ENCODE measurements at places on chromosomes 13 and 19. TPM values are rescaled to one million over a fixed set of nuclear protein-coding genes. Genes with fewer than 3 reads are reported as not detected.

Gene ACP7
- not detected for total RNA-seq

Gene FBXO27
- 38.3 TPM for total RNA-seq

Gene PEG3
- total RNA-seq: 7.7 TPM

Gene ICAM5
- total RNA-seq: not detected

Gene ACP5
- total RNA-seq: 0.56 TPM

Gene ZNF649
- total RNA-seq: 8.7 TPM

Gene C19orf47
- total RNA-seq: 230 TPM

Gene PRR20E
- total RNA-seq: not detected

Gene ZNF491
- total RNA-seq: 2.0 TPM

Gene FTL
- 734 TPM for total RNA-seq

Gene WDR88
- not detected for total RNA-seq

GRCh38 chr19:49616945-49617344 lies 23.0 kb downstream of the RRAS start:
- H3K4me3 ChIP-seq: no peak overlapping the region
- H3K27me3 ChIP-seq: no peaks in the 10 kb centered on the region
- no peak for DNase-seq
- no peaks in the 10 kb centered on the region for H3K36me3 ChIP-seq
- no peak overlapping the region for H3K27ac ChIP-seq

DNA sequence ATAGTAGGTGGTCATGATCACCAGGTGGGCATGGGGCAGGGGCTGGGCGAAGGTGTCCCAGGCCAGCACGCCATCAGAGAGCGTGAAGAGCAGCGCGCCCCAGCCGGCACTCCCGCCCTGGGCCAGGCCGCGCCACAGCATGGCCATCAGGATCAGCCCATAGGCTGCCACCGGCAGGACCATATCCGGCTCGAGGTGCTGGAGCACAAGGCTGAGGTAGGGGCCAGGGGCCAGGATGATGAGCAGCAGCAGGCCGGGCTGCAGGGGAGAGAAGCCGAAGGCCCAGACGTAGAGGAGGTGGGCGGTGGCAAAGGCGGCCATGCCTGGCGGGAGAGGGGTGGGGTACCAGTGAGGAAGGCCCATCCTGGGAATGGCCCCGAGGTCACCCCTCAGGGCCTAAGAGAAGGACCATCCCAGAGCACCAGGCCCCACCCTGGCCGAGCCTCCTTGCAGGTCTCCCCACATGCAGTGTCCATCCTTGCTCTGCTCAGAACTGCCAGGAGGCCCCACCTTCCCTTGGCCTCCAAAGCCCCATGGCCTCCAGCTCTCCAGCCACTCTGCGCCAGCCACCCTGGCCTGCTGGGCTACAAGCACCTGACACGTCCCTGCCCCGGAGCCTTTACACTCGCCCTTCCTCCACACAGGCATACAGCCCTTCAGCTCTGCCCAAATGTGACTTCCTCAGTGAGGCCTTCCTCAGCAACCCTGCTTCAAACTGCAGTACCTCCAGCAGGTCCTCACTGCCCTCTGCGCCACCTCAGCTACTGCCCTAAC lies 1.1 kb downstream of the TMEM86B start:
- no peak for DNase-seq
- H3K4me3 ChIP-seq: no peak overlapping the region
- peak overlapping the region; percentile 50 for H3K27ac ChIP-seq
- H3K4me1 ChIP-seq: no peaks in the 10 kb centered on the region

DNA sequence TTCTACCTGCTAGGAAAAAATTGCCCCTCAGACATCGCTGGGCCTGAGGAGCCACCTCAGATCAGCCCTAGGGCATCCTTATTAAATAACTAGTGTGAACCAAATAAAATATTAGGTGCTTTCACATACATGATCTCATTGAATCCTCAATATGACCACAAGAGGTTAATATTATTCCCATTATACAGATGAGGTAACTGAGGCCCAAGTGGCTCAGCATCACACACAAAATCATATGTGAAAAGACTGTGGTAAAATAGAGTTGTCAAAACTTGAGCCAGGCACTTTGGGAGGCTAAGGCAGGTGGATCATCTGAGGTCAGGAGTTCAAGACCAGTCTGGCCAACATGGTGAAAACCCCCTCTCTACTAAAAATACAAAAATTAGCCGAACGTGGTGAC lies 2.9 kb upstream of the DMKN start:
- DNase-seq: no peak
- H3K4me3 ChIP-seq: no peak overlapping the region
- H3K27me3 ChIP-seq: no peaks in the 10 kb centered on the region

DNA sequence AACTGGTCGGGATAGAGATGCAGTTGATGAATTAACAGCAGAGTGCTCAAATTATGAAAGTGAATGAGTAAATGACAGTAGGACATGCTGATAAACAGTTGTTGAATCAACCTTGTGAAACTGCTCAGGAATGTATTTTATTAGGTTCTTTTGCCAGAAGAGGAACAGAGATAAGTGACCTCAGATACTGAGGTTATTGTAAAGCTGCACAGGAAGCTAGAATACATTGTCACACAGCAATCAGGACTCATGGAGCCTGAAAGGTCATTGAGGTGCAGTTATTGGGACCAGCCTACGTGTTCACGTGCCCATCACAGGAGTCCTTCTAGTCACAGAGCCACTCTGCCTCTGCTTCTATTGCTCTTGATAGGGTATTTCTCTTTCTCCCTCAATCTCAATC lies 47.5 kb upstream of the MED4 start:
- no peak overlapping the region for H3K4me3 ChIP-seq
- no peak overlapping the region for H3K27ac ChIP-seq
- peaks cover 7% of the 10 kb centered on the region for H3K4me1 ChIP-seq
- no peaks in the 10 kb centered on the region for H3K36me3 ChIP-seq
- no peaks in the 10 kb centered on the region for H3K27me3 ChIP-seq

DNA sequence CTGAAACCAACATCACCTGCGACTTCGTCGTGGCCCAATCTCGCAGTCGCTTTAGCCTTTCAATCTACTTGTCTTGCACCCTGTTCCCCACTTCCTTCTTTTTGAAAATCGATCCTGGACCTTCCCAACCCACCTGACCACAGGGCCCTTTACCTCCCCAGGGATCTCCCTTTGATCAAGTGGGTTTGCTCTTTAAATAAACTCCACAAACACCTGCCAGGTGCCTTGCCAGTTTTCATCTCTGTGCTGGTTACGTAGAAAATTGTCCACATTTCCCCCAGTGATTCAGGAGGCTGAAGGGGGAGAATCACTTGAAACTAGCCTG lies 14.5 kb upstream of the RAB20 start:
- H3K4me3 ChIP-seq: no peak overlapping the region
- no peak for DNase-seq
- no peaks in the 10 kb centered on the region for H3K36me3 ChIP-seq

DNA sequence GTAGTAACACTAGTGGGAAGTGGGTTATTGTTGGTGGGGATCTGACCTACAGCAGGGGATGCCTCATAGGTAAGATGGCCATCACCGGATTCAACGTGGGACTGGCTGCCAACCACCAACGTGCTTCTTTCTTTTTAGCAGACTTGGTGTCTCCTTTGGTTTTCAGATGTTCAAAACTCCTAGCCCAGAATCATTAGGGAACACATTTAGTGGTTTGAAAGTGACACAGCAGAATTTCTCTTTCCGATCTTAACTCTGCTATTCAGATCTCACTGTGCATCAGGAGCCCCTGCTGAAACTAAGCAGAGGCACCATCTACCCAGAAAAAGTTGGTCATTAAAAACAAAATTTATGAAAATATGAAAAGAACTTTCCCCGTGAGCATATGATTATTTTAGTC lies 36.7 kb upstream of the PCDH8 start:
- no peak overlapping the region for H3K4me3 ChIP-seq
- H3K27ac ChIP-seq: no peak overlapping the region
- no peaks in the 10 kb centered on the region for H3K4me1 ChIP-seq

GRCh38 chr13:36834299-36834698 lies 15.3 kb downstream of the RFXAP start:
- H3K36me3 ChIP-seq: no peaks in the 10 kb centered on the region
- peaks cover 11% of the 10 kb centered on the region for H3K4me1 ChIP-seq
- no peak for DNase-seq

DNA sequence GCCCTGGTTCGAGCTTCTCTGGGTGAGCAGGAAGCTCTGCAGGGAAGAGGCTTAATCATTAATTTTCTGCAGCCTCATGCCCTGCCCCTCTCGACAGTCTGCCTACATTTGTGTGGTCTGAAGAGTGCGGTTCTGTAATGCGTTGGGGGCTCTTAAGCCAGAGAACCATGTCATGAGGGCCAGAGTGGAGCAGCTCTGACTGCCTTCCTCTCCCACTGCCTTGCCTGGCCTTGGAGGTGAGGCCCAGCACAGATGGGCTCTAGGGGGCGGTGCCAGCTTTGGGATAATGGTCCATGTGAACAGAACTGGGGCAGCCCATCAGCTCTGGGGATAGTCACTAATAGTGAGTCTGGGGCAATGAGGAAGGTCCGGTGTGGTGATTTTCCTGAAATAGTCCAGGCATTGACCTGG lies 5.7 kb downstream of the FGF9 start:
- H3K4me1 ChIP-seq: peaks cover 33% of the 10 kb centered on the region
- no peaks in the 10 kb centered on the region for H3K36me3 ChIP-seq
- H3K27me3 ChIP-seq: peaks cover 31% of the 10 kb centered on the region
- H3K27ac ChIP-seq: peak overlapping the region; percentile 94

DNA sequence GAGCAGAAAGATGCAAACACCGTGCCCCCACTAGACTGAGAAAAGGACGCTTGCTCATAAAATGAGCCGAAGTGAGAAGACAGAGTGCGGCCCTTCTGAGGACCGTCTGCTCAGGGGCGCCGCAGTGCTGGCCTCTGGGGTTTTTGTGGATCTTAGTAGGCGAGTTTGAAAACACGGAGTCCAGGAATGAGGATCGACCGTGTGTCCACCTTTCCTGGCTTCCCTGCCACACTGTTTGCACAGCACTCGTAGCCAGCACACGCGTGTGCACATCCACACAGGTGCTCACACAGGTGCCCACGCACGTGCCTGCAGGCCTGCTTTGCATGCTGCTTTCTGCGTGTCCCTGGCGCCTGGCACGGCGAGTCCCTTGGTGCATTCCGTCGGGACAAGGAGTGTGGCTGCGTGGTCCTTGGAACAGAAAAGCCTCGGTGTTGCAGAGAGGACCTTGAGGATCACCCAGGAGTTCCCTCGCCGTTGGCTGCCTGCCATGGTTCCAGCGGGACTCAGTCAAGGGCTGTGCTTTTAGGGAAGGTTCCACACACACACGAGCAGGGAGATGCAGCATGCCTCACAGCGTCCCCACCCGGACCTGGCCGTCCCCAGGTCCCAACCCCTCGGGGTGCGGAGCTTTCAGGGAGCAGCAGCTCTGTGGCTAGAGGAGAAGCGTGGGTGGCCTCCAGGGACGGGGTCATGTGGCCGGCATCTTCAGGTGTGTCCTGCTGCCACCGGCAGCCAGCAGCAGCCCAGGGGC lies 10.1 kb upstream of the ZNF554 start:
- no peak overlapping the region for H3K4me3 ChIP-seq
- H3K27me3 ChIP-seq: no peaks in the 10 kb centered on the region
- H3K4me1 ChIP-seq: no peaks in the 10 kb centered on the region

DNA sequence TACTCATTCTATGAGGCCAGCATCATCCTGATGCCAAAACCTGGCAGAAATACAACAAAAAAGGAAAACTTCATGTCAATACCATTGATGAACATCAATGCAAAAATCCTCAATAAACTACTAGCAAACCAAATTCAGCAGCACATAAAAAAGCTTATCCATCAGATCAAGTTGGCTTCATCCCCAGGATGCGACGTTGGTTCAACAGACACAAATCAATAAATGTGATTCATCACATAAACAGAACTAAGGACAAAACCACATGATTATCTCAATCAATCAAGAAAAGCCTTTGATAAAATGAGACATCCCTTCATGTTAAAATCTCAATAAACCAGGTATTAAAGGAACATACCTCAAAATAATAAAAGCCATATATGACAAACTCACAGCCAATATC lies 134.3 kb downstream of the UGGT2 start:
- H3K27ac ChIP-seq: no peak overlapping the region
- no peak for DNase-seq
- H3K36me3 ChIP-seq: no peaks in the 10 kb centered on the region
- H3K4me1 ChIP-seq: no peaks in the 10 kb centered on the region
- no peak overlapping the region for H3K4me3 ChIP-seq

GRCh38 chr13:19596960-19597361 lies 35.6 kb upstream of the TPTE2 start:
- no peak overlapping the region for H3K27ac ChIP-seq
- no peak overlapping the region for H3K4me3 ChIP-seq
- peaks cover under 1% of the 10 kb centered on the region for H3K4me1 ChIP-seq
- H3K36me3 ChIP-seq: no peaks in the 10 kb centered on the region
- DNase-seq: no peak
- H3K27me3 ChIP-seq: no peaks in the 10 kb centered on the region

- peak; percentile 67 for DNase-seq
- peaks cover 42% of the 10 kb centered on the region for H3K4me1 ChIP-seq
- H3K36me3 ChIP-seq: peaks cover 21% of the 10 kb centered on the region
Observed at GRCh38 chr19:46351241-46352041, 4.6 kb downstream of the PPP5C start.

DNA sequence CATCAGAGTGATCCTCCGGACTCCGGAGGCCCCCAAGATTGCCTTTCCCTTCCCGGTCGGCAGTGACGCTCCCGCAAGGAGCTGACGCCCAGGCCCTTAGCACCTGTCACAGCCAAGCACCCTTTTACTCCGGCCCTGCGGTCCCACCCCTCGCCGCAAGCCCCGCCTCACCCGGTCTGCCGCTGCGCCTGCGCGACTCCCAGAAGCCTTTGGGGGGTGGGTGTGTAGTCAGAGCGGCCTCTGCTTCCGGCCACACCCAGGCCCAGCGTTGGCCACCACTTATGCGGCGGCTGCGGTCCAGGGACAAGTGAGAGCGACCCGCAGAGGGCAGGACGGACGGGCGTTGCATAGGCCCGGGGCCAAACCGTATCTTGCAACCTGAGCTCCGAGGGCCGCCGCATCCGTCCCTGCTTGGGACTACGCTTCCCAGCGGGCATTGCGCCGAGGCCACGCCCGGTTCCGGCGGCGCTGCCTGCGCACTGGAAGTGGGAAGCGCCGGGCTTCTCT lies 441 bp upstream of the ZFP28 start:
- peak overlapping the region; percentile 65 for H3K4me3 ChIP-seq
- peak overlapping the region; percentile 92 for H3K27ac ChIP-seq
- H3K27me3 ChIP-seq: no peaks in the 10 kb centered on the region
- H3K36me3 ChIP-seq: peaks cover 21% of the 10 kb centered on the region
- DNase-seq: peak; percentile 93

DNA sequence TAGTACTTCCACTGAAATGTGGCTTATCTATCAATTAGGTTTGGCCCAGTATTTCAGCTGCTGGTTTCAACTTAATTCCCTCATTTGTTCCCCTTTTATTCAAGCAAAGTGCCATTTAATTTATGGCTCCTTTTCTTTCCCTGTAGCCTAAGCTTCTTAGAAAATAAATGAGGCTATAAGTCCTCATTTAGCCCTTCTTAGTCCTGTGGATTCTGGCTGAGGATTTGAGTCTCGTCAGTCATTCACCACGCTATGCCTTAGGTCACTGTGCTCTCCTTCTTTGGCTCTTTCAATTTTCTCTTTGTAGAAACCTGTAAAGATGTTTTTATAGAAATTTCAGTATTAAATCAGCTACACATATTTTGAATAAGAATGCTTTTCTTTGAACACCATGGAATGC lies 579.1 kb downstream of the GPC6 start:
- DNase-seq: no peak
- no peaks in the 10 kb centered on the region for H3K4me1 ChIP-seq
- no peaks in the 10 kb centered on the region for H3K36me3 ChIP-seq
- no peak overlapping the region for H3K27ac ChIP-seq
- H3K4me3 ChIP-seq: no peak overlapping the region
- H3K27me3 ChIP-seq: no peaks in the 10 kb centered on the region
